ENCODE measurements at places on chromosomes 11 and 22. TPM values are rescaled to one million over a fixed set of nuclear protein-coding genes. Genes with fewer than 3 reads are reported as not detected.

GRCh38 chr11:17431139-17431538 lies 42.7 kb upstream of the KCNJ11 start:
- no peak for DNase-seq

DNA sequence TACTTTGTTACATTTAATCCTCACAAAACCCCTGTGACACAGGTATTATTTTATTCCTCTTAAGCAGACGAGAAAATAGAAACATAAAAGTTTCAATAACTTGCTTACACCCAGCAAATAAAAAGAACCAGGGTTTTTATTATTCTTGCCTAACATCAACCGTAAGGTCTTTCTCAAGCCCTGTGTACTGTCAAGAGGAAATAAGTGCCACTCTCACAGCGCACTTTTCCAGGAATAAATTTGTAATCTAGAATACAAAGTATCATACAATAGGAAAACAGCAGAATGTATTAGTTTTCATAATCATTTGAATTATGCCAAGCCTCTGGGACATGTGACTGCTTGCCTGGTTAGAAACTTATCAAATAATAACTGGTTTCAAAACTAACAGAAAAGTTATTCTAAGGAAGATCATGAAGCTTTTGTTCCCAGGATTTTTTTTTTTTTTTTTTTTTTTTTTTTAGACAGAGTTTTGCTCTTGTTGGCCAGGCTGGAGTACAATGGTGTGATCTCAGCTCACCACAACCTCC lies 7.4 kb downstream of the CCDC34 start:
- no peak for DNase-seq

DNA sequence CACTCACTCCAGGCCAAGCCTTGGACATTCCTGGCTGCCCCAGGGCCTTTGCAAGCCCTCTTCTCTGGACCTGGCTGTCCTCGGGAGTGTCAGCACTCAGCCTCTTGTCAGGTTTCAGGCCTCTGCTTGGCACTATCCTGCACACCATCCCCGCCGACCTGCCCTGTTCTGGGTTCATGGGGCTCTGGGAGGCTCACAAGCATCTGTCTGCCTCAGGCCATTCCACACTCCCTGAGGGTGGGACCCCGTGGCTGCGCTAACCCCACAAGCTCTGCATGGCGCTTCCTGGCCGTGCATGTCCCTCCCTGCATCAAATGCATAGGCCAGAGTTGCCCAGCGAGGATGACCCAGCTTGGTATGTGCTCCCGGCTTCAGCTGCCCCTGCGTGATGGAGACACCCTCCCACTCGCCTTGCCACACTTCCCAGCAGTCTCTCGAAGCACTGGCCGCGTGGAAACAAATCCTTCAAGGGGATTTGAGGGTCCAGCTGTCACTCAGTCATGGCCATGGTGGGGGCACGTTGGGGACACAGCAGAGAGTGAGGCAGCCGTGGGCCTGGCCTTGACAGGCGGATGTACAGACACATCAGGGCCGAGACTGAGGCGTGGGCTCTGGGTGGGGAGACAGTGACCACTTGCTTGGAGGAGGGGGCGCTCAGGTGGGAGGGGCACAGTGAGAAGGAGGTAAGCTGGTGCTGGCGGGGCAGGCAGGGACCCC lies 87.3 kb downstream of the KCNQ1 start:
- DNase-seq = no peak

Gene PNPLA3
- polyA plus RNA-seq = 4.8 TPM

Gene TMEM151A
- polyA plus RNA-seq = 54.6 TPM

All from brain (organoid and tissue), 16 donors.